ENCODE measurements at places on chromosomes 5 and 9. TPM values are rescaled to one million over a fixed set of nuclear protein-coding genes. Genes with fewer than 3 reads are reported as not detected.

Gene ADAMTS6
- total RNA-seq = 8.8 TPM

DNA sequence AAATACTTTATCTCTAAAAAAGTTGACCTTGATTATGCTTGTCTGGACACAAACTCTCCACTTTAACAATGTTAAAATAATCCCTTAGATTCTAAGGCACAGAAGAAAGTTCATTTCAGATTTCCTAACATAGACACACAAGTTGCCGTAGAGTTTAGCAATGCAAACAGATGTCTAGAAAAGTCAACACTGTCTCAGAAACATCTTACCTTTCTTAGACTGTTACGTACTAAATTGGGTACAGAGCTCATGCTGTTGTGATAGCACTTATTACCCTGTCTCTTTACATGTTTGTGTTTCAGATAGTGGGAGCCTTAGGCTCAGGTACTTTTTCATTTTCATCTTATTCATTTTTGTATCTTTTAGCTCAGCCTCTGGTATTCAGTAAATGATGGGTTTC is 52.0 kb downstream of the C5 start:
- no peak for DNase-seq

DNA sequence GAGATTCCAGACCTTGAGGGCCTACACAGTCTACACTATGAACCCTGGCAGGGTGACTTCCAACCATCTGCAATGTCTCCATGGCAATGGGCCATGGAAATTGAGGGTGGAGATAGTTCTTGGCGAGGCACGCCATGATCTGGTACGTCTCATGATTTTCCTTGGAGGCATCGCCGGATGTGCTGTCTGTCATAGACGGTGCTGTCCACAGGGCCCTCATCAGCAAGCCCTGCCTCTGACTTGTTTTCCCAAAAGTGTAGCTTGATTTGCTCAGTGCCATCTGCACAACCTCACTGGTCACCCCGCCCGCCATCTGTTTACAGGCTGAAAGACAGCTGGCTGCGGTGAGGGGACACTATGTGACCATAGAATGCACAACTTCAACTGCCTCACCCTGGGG is 73.5 kb downstream of the BOD1 start:
- DNase-seq = no peak

DNA sequence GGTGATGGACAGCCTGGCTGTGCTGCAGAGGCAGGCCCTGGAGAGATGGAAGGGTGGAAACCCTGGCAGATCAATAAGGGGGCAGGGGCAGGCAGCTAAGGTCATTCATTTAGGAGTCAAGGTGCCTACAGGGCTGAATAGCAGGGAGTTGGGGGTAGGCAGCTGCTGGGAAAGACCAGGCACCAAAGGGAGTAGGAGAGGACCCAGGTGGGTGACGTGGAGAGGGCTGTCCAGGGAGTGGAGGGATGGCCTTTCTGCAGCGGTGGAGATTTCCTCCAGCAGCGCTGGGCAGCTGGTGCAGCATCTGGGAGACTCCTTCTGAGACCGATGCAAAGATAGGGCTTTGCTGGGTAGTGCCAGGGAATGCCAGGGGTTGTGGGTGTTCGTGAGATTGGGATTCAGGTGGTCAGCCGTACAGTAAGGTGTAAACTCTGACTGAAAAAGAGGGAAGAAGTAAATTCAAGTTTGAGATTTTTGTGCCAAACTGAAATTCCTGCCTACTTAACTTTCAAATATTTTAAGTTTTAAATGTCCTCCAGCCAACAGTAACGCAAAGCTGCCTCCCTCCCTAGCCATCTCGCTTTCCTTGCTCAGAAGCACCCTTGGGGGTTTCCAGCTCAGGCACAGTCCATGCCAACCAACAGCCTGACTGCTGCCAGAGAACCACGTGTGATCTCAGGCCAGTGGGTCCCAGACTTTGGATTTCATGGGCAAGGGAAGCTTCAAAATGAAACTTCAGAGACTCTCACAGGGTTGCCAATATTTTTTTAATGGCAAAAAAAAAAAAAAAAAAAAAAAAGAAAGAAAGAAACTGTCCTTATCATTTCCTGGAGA is 18.6 kb upstream of the ANGPTL2 start:
- no peak for DNase-seq

DNA sequence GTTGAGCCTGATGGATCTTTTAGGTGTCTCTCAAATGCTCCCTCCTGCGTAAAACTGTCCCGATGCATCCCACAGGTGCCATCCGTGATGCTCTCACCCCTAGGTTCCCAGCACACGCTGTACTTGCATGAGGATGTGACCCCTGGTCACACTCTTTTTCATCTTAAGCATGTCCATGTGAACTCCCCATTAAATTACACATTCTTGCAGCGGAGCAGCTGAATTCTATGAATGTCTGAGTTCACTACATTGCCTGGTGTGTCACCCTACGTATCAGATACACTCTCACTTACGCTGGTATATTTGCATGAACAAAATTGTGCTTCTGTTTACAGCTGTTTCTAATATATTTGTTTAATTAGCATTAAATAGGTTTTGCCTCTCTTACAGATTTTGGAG is 105.3 kb upstream of the RETREG1 start:
- DNase-seq = no peak

- no peak for DNase-seq
These were observed 1.1 kb downstream of the PLK2 start for GRCh38 chr5:58458743-58459145.

GRCh38 chr9:126154182-126154827 is 172.3 kb upstream of the MVB12B start:
- DNase-seq = no peak

Gene CATSPER3
- 0.18 TPM for total RNA-seq

Gene AIF1L
- total RNA-seq = not detected

Gene IFNA21
- not detected for total RNA-seq

- DNase-seq = no peak
These were observed 409.9 kb upstream of the EDIL3 start for GRCh38 chr5:84794486-84795035.

DNA sequence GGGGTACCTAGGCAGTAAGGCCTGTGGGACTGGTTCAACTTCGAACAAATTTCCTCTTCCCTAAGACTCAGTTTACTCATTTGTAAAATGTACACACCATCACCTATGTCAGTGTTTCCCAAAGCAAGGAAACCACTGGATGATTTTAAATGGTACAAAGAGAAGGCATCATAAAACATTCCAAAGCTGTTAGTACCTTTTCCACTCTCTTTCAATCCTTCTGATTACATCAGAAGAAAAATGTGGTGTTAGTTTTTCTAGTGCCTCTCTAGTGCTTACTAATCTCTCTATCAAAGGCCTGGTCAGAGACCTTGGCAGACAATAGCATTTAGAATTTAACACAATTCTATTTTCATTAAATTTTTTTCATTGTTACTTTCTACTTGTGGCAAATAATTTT is 18.1 kb downstream of the NR6A1 start:
- DNase-seq = no peak

DNA sequence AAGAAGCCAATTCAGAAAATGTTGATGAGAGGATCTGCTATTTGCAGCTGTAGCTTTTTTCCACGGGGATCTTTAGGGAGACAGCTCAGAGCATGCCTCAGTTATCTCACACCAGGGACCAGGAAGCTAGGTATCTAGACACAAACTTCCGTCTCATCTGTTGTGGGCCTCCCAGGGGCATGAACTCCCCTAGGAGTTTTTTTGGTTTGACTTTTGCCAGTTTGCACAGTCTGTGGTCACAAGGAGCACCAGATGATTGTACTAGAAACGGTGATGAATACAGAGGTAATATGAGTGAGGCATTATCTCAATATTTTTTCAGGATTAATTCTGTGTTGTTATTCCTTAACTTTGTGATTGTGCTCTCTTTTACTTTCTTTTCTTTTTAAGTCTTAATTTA is 533.2 kb upstream of the SEMA6A start:
- DNase-seq = no peak

- no peak for DNase-seq
These were observed 276.1 kb downstream of the HTR1A start for GRCh38 chr5:63686181-63686580.

GRCh38 chr5:34941936-34942335 is 12.6 kb downstream of the DNAJC21 start:
- no peak for DNase-seq

GRCh38 chr5:98638701-98639100 is 134.8 kb upstream of the RGMB start:
- DNase-seq = no peak

Gene DBH
- total RNA-seq = not detected

DNA sequence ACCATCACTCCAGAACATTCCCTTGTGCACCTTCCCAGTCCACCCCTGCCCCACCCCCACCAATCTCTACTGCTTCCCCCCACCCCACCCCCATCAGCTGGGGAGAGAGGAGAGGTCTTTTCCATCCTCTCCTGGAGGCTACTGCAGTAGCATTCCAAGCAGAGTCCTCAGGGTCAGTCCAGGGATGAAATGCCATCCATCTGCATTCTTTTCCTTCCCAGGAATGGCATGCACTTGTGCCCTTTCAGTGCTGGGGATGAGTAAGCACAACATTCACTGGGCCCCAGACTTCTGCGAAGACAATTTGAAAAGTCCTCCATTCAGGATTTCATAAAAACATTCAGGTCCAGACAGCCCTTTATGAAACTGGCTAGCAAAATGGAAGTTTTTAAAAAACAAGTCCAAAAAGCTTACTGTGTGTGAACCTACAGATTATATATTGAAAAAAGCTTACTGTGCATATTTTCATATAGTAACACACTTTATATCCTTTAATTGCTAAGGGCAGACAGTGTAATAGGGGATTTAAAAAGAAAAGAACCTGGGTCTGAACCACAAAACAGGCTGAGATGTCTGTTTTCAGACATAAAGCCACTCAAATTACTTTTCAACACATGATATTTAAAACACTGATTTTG is 50.0 kb upstream of the GOLPH3 start:
- DNase-seq = no peak

Gene PCDHGA7
- 0.18 TPM for total RNA-seq

DNA sequence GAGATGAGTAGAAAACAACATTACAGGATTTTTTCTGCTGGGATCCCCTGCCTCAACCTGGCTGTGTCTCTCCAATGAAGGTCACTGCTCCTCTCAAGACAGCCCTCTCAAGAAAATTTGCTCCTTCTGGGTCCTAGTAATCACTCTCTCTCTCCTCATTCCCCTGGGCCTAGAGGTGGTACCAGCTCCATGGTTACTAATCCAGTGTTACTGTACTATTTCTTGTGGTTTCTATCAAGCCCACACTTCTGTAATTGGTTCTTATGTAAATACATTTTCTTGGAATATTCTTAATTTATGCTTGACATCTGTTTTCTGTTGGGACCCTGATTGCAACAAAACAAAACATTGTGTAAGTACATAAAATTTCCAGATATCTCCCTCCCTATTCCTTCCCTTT is 123.8 kb upstream of the RORB start:
- DNase-seq = no peak

DNA sequence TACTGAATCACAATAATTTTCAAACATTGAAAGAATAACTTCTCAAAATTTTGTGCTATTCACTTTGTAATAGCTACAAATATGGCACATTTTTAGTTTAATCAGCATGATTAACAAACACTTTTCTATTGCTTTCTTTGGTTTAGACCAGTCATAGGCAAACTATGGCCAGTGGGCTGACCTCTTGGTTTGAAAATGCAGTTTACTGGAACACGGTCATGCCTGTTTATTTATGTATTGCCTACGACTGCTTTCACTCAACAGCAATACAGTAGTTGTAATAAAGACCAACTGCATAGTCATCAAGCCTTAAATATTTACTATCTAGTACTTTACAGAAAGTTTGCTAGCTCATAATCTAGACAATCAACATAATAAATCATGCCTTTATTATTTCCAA is 810.8 kb downstream of the TLE1 start:
- no peak for DNase-seq

Gene LCN6
- total RNA-seq = not detected

DNA sequence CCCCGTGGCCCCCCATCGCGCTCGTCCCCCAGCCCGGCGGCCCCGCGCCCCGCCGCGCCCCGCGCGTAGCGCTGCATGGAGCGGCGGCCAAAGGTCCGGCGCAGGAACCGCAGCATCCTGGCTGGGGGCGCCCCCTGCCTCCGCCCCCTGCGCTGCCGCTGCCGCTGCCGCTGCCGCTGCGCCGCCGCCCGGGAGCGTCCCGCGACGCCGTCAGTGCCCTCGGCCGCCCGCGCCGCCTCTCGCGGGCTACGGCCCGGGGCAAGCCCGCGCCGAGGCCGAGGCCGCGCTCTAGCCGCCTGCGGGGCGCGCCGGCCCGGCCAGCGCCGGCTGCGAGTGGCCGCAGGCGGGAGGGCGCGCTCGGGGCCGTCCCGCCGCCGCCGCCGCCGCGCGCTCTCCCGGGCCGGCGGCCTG is 523 bp downstream of the EPB41L4B start:
- no peak for DNase-seq

DNA sequence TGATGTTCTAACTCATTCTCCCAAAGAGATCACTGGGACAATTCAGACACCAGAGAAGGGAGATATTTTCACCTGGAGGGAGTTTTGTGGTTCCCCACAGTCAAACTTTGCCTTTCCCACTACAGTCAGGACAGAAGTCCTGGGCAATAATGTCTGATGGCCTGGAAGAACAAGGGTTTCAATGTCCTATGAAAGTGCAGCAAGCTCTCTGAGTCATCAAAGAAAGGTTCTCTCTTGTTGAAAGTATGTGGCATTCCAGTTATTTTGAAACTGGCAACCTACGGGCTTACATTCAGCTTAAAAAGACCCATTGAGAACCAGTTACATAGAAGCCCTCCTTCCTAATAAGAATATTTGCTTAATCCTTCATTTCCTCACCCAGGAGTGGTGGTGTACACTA is 103.9 kb downstream of the INSYN2B start:
- no peak for DNase-seq

DNA sequence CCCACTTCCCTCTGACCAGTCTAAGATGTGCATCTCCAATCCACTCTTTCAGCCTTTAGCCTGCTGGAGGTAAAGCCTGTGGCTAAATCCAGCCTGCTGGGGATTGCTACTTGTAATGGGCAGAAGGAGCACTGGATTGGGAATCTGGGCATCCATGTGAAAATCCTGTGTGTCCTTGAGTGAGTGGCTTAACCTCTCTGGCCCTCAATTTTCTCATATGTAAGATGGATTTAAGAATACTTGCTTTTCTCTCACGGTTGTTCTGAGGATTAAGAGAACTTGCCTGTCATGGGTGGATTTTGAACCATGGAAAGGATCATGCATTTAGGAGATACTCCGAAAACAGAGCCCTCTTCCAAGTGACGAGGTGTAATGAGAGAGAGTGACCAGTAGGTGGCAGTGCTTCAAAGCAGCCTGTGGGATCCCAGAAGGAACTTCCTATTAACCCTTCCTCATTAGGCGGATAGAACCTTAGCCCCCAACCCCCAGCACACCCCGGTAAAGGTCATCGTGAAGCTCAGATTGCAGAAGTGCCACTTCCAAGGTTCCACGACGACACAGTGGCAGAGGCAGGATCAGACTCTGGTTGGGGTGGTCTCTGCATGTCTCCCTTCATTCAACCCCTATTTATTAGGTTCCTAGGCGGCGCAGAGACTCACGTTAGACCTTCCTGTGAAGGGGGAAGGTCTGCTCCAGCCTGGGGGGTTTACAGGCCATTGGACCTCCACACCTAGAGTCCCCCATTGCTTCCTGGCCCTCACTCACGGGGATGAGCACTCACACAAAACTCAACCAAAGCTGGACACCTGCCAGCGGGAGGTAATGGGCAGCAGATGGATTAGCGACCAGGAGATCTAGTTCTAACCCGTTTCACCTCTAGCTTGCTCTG is 68.7 kb upstream of the ZNF618 start:
- DNase-seq = no peak
